Esophagus muscularis mucosa (tissue), 4 donors: ENCODE measurements at places on chromosomes 5 and 9. TPM values are rescaled to one million over a fixed set of nuclear protein-coding genes. Genes with fewer than 3 reads are reported as not detected.

DNA sequence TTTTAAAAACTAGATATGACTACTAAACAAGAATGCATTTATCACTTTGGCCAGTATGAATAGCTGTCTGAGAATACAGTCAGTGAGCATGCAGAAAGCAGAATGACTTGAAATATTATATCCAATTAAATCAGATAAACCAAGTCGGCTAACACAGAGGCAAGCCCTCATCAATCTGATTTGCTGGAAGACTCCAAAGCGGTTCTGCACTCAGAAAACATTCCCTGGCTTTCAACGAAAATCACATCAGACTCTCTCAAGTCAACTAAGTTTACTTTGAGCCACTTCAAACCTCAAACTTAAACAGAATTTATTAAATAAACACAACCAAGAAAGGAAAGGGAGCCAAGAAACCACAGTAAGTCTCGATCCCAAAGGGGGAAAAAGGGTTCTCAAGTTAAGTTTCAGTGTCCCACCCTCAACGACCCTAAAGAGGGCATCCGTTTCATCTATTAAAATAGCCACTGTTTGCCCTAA lies 1.4 kb downstream of the MYO10 start:
- H3K4me1 ChIP-seq, result peaks cover 29% of the 10 kb centered on the region
- no peaks in the 10 kb centered on the region for H3K36me3 ChIP-seq
- DNase-seq, result no peak
- peaks cover 77% of the 10 kb centered on the region for H3K27me3 ChIP-seq

DNA sequence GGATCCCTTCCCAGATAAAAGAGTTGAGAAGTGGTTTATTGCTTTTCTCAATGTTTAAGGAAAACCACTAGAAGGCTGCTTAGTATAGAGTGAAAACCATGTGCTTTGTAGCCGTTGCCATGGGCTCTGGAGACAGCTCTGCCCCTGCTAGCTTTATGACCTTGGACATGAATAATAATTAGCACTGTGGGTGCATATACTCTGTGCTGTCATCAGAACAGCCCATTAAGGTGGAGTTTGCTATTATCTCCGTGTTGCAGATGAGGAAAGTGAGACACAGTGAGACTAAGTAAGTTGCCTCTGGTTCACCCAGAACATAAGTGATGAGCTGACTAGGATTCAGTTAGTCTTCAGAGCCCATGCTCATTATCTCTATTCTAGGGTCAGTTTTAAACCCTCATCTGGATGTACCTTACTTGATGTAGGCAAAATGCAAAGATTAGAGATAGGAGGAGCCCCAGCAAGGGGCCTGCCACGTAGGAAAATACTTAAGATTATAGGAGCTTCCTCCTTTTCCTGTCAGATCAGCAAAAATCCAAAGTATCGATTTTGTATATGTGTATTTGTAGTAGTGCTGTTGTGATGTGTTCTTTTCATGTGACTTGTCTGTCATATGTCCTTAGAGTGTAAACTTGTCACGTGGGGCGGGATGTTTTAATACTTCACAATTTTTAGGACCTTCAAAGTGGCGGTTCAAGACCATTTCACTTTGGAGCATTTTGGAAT lies 102.5 kb downstream of the TLE4 start:
- DNase-seq, result no peak
- peaks cover 3% of the 10 kb centered on the region for H3K4me1 ChIP-seq
- H3K27me3 ChIP-seq, result no peaks in the 10 kb centered on the region
- no peak overlapping the region for H3K27ac ChIP-seq
- H3K36me3 ChIP-seq, result no peaks in the 10 kb centered on the region

DNA sequence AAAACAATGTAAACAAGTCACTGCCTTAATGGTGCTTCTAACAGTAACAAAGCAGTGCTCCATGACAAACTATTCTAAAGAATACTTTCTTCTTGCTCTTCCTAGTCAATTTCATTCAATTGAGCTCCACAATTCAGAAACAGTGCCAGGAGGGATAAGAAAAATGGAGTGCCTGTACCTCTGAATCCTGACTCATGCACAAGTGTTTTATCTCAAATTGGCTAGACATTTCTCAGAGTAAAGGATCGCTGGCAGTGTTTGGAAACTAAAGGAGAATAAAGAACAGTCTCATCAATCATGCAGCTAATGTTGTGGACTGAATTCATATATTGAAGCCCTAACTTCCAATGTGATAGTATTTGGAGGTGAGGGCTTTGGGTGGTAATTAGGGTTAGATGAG lies 27.6 kb downstream of the SLC25A51 start:
- peaks cover 35% of the 10 kb centered on the region for H3K36me3 ChIP-seq
- H3K27ac ChIP-seq, result no peak overlapping the region
- DNase-seq, result no peak
- no peaks in the 10 kb centered on the region for H3K27me3 ChIP-seq

- no peak overlapping the region for H3K27ac ChIP-seq
- no peak for DNase-seq
- peaks cover 12% of the 10 kb centered on the region for H3K4me1 ChIP-seq
- H3K4me3 ChIP-seq, result peak overlapping the region; percentile 48
- H3K27me3 ChIP-seq, result no peaks in the 10 kb centered on the region
Observed at GRCh38 chr9:130433168-130433946, 11.4 kb upstream of the ASS1 start.

DNA sequence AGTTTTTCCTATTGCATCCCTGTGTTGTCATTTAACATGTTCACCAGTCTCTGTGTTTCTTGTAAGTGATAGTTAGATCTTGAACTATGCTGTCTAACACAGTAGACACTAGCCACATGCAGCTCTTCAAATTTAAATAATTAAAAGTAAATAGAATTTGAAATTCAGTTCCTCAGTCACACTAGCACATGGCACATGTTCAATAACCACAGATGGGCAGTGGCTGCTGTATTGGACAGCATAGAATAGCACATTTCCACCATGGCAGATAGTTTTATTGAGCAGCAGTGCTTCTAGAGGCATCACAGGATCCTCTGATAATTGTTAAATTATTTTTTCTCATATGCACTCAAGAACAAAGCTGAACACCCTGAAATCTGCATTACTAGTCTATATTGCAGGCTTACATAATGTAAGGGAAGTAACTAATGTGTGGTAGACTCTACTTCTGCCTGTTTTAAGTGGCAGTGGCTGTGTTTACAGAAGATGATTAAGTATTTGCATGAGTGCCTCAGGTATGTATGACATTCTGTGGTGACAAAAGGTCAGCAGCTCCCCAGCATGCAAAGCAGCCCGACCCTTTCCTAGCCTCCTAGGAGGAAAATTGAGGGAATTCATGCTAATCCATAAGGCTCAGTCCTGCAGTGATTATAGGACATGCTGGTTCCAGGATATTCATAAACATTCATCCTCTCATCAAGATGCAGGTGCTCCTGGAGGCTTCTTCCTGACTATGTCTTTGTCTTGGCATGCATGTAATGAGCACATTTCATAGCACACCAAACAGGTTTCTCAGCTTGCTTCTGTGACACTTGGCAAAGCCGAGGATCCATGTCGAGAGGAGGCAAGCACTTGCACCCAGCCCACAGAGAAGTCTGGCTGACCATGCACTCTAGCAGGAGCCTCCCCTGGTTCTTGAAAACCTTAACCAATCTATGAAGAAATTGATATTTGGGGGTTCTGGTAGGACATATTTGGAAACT lies 45.5 kb downstream of the SH3RF2 start:
- no peaks in the 10 kb centered on the region for H3K27me3 ChIP-seq
- no peak overlapping the region for H3K4me3 ChIP-seq
- no peak for DNase-seq
- peaks cover 15% of the 10 kb centered on the region for H3K4me1 ChIP-seq

GRCh38 chr5:57219386-57219785 lies 45.5 kb downstream of the GPBP1 start:
- H3K4me3 ChIP-seq, result no peak overlapping the region
- peaks cover 5% of the 10 kb centered on the region for H3K36me3 ChIP-seq
- DNase-seq, result no peak
- H3K27ac ChIP-seq, result no peak overlapping the region
- no peaks in the 10 kb centered on the region for H3K27me3 ChIP-seq

DNA sequence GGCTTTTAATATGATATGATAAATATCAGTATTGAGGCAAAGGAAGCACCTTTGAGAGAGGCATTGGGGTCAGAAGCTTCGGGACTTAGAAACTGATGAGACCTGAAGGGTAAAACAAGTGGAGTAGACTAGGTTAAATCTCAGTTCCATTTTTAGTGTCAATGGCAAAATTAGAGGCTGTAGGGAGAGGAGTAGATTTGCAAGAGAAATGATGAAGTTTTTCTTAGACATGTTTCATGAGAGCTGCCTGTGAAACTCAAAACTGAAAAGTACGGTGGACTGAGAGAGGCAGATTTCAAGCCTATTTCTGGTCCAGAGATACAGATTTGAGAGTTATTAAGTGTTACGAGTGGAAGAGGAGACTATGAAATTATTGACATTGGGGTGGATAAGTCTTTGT lies 278.5 kb downstream of the TAF11L14 start:
- no peak for DNase-seq
- H3K27me3 ChIP-seq, result no peaks in the 10 kb centered on the region
- H3K36me3 ChIP-seq, result no peaks in the 10 kb centered on the region
- H3K4me1 ChIP-seq, result no peaks in the 10 kb centered on the region
- no peak overlapping the region for H3K27ac ChIP-seq

DNA sequence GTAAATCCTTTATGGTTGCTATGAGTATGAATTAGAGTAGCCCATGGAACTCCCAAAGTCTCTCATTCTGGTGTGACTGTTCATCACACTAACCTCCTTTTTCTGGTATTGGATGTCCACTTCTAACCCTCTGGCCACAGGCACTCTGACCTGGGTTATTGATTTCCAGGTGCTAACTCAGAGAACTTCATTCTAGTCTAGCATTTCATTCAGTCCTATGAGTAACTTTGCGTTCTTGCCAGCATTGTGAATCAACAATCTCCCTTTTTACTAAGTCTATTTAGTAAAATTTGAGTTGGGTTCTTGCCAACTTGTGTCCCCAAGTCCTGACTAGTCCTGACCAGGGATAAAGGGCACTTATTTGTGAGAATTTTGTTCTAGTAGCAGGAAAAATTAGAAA lies 103.5 kb downstream of the SNX18 start:
- DNase-seq, result no peak
- H3K4me3 ChIP-seq, result no peak overlapping the region
- H3K36me3 ChIP-seq, result no peaks in the 10 kb centered on the region
- no peaks in the 10 kb centered on the region for H3K27me3 ChIP-seq
- peaks cover 8% of the 10 kb centered on the region for H3K4me1 ChIP-seq

INSL4 gene
- total RNA-seq, result not detected
